Osteocyte (in vitro differentiated cells): ENCODE measurements at places on chromosomes 7 and 10. TPM values are rescaled to one million over a fixed set of nuclear protein-coding genes. Genes with fewer than 3 reads are reported as not detected.

The CACUL1 gene
- 34.0 and 37.5 TPM in 2 replicates for total RNA-seq

The NAMPT gene
- total RNA-seq: 64.4 and 71.6 TPM in 2 replicates

The GATA3 gene
- total RNA-seq: not detected in 2 replicates

The ADARB2 gene
- 35.0 and 38.7 TPM in 2 replicates for total RNA-seq

The ZPBP gene
- total RNA-seq: not detected in 2 replicates

The UPK3BL2 gene
- total RNA-seq: 7.9 and 11.0 TPM in 2 replicates

The PRRT4 gene
- 0.44 and 0.54 TPM in 2 replicates for total RNA-seq

The CYP3A5 gene
- not detected in 2 replicates for total RNA-seq

The IFIT1B gene
- not detected in 2 replicates for total RNA-seq

The C7orf57 gene
- not detected in 2 replicates for total RNA-seq

The UCMA gene
- total RNA-seq: not detected in 2 replicates

The NUTM2E gene
- 0.76 and 0.89 TPM in 2 replicates for total RNA-seq

The DNAJB9 gene
- total RNA-seq: 20.5 and 23.3 TPM in 2 replicates

The JAKMIP3 gene
- total RNA-seq: 0.64 and 0.65 TPM in 2 replicates

The SND1 gene
- total RNA-seq: 227 and 229 TPM in 2 replicates

The RAB19 gene
- total RNA-seq: not detected in 2 replicates

GRCh38 chr7:39535720-39536119 lies 30.5 kb upstream of the YAE1 start:
- DNase-seq: no peak

DNA sequence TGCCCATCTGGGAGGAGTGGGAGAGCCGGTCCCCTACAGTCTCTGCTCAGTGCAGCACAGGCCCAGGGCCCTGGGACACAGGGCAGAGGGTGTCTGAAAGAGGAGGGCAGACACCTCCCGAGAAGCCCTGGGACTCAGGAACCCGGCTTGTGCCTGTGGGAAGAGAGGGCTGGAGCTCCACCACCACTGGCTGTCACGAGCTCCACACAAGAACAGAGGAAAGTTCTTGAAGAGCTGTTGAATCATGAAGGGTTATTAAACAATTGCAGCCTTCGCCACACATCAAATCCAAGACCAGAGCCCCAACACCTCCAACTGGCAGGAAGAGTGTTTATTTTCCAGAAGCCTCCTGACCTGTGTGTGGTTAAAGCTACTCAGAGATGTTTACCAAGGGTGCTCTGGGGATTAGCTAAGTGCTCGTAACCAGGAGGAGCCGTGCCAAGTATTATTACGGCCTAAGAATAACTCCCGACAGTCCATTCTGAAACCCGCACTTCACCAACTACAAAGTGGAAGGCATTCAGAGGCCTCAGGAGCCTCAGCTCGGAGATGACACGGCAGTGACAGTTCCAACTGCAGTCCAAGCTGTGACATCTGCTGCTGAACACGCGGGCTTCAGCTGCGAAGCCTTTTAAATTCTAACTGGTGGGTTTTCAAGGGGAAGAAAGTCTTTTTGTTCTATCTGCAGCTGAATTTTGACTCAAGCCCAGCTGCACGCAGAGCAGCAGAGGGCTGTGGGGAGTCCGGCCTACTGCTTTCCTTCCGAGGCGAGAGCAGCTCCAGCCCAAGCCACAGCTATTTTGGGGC lies 75.1 kb downstream of the MAD1L1 start:
- DNase-seq: no peak

DNA sequence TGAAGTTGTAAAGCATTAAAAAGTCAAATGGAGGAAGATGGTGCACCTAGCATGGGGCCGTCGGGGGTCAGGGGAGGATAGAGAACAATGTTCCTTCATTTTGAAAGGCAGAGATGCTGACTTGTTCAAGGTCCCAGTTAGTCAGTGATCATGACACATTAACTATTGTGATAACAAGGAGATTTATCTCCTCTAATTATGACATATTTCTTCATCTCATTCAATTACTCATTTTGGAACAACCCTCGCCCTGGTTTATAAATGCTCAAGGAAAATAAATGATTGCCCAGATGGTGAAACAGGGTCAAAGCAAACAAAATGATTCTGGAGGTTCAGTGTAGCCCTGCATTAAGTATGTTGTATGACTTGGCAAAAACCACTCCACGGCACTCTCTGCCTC lies 106.2 kb downstream of the ITIH5 start:
- no peak for DNase-seq

GRCh38 chr10:124062390-124062789 lies 31.0 kb downstream of the CHST15 start:
- no peak for DNase-seq

GRCh38 chr7:32092346-32092745 lies 22.1 kb upstream of the PDE1C start:
- DNase-seq: no peak

GRCh38 chr7:90503367-90503766 lies 33.9 kb downstream of the PTTG1IP2 start:
- no peak for DNase-seq

DNA sequence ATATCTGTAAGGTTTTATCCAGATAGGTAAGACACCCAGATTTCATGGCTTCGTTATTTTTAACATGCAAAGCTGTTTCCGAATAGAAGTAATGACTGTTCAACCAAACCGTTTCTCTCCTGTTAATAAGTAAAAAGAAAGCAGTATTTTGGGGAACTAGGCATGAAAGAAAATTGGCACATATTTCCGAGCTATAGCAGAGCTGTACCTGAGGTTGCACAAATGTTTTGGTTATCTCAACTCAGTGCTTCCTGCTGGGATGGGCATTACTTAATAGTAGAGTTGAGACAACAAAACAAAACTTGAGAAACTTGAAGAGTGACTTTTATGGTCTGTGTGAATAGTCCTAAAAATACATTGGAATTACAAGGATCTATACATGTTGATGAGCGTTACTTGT lies 564.3 kb upstream of the SORCS1 start:
- DNase-seq: no peak

- no peak for DNase-seq
Observed at GRCh38 chr7:7989616-7990440, 21.2 kb downstream of the GLCCI1 start.

GRCh38 chr7:30170476-30171205 lies 35.9 kb downstream of the MTURN start:
- no peak for DNase-seq

GRCh38 chr10:117320050-117320665 lies 55.1 kb downstream of the PDZD8 start:
- DNase-seq: no peak

DNA sequence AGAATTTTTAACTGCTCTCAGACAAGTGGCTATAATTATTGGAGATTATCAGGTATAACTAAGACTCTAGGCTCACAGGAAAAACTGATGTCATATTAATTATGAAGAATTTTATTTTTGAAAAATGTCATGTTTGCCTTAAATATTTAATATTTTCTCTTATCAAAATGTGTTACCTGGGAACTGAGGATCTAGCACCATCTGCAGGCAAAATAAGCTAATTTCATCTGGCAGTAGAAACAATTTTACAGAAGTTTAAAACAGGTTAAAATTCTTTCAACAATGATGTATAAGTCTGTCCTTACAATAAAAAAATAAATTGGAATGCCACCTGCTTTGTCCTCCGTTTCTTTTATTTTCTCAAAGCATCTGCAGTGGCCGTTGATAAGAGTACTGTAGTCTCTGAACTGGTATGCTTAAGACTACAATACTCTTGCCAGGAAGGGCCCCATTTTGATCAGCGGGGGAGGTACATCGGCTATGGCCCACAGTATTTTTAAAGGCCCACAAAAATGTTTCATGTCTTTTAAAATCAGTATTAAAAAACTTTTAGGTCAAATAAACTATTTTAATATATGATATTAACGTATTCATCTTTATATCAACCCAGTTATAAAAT lies 81.3 kb downstream of the VWDE start:
- no peak for DNase-seq

DNA sequence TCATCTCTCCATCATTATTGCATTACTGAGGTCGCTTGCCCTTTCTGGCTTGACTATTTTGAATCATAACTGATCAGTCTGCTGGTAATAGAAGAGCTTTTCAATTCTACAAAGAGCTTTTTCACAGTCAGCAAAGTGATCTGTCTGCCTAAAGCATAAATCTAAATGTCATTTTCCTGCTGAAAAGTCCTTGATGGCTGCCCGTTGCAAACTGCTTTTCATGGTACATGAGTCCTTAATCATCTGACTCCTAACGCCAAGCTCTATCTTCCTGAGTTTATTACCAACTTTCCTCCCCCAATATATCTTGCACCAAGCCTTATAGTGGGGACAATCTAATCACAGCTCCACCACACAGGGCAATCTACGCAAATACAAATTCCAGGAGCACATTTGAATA lies 39.8 kb downstream of the THSD7A start:
- no peak for DNase-seq

DNA sequence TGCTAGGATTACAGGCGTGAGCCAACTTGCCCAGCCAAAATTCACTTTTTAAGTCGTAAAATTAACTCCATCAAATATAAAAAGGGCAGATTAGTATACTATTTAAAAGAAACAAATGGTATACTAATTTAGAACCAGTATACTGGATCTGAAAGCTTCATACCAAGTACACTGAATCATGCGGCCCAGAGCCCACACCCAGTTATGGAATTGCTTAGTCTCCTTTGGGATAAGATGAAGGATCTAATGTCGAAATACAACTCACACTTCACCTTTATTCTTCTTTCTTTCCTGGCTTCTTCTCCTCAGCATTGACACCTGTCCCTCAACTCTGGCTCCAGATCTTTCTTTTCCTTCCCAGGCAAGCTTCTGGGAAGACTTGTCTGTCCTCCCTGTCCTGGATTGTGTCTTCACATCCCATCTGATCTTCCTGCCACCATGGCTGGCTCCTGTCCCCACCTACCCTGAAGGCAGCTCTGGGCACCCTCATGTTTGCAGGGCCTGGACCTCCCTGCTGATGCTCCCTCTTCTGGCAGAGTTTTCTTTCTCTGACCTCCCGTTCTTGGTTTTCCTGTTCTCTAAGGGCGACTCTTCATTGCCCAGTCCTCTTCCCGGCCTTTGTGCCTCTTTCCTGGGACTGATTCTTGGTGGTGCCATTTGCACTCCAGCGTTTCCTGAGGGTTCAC lies 57.8 kb upstream of the CTBP2 start:
- DNase-seq: no peak

- DNase-seq: peak; percentile 51
Observed at GRCh38 chr7:150877536-150877935, 25.2 kb downstream of the AOC1 start.

- no peak for DNase-seq
Observed at GRCh38 chr10:56632537-56632936, 271.5 kb upstream of the ZWINT start.

- DNase-seq: no peak
Observed at GRCh38 chr10:69061305-69062161, 26.4 kb upstream of the SRGN start.

- DNase-seq: no peak
Observed at GRCh38 chr7:125412890-125413665, 483.5 kb upstream of the POT1 start.

GRCh38 chr10:48981310-48981907 lies 41.8 kb upstream of the LRRC18 start:
- DNase-seq: no peak

DNA sequence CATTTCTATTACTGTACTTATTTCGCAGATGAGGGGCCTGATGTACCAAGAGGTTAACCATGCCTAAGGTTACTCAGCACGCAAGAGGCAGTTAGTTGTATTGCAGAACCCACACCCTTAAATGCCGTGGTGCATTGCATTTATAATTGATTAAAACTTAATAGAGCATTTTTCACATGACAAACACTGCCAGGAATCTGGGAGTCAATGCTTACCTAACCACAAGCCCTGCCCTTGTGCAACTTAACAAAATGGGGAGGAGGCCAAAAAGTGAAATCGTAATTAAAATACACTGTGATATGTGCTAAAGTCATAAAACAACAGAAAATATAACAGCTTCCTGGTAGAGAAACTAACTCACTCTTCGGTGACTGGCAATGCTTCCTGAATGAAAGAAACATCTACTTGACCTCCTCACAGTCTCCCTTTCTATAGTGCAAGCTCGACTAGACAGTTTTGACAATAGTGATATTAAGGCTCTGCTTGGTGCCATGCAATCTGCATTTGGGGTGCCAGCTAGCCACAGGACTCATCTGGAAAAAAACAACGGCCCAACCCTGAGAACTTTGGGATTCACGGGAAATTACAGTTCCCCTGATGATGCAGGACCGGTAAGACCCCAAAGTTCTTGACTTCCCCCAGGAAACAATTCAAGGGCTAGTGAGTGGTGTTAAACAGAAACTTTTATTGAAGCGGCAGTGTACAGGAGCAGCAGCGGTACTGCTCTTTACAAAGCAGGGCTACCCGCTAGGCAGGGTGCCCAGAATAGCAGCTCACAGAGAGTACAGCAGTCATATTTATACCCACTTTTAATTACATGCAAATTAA lies 612.4 kb downstream of the TNS3 start:
- DNase-seq: no peak

DNA sequence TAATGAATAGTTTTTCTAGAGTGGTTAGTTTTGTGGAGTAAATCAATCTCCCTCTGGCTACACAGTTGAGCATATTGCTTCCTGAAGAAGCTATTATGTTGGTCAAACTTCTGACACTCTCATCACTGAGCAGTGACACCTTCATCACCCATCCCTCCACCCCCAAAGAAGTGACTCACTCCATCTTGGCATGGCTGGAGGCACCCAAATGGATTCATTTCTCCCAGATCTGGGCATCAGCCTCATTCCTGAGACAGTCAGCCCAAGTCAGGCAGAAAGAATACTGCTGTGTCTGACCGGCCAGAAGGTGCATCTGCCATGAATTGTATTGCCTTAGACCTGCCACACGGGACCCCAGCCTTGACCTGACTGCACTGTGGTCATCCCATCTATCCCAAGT lies 117.0 kb upstream of the HABP2 start:
- DNase-seq: no peak

DNA sequence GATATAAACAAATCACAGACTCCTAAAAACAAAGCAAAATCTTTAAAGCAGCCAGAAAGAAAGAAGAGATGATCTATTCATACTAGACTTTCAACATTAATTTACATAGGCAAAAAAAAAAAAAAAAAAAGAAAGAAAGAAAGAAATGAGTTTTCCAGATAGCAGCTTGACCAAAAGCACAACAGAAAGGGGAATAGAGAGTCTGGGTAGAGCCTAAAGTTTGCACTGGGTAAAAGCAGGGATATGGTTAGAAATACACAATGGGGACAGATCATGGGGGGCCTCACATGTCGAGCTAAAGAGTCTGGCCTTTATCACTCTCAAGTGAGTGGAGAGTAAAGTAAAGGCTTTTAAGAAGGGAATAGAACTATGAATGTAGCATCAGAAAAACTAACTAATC lies 169.8 kb downstream of the SGMS1 start:
- DNase-seq: no peak

DNA sequence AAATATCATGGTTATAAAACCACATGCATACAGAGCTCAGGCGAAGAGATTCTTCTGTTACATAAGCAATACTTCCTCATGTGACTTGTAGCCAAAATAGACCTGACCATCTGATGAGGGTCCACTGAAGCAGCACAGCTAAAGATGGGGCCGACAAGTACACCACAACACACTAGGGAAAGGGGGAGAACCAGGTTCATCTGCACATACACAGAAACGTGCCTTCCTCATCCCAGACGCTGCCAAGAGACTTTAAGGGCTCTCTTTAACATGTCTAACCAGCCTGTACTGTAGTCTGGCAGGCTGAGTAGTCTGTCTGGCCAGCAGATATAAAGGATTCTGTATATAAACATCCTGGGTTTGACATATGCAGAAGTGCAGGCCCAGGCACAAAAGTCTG lies 30.3 kb downstream of the ERCC6 start:
- no peak for DNase-seq
